ENCODE measurements at places on chromosomes 3 and 15.

- DNase-seq, result peak; percentile 11
Measured at GRCh38 chr3:56855856-56856512, 54.2 kb upstream of the ARHGEF3 start.

- DNase-seq, result no peak
Measured at GRCh38 chr15:79629687-79630086, 197.6 kb downstream of the MINAR1 start.

DNA sequence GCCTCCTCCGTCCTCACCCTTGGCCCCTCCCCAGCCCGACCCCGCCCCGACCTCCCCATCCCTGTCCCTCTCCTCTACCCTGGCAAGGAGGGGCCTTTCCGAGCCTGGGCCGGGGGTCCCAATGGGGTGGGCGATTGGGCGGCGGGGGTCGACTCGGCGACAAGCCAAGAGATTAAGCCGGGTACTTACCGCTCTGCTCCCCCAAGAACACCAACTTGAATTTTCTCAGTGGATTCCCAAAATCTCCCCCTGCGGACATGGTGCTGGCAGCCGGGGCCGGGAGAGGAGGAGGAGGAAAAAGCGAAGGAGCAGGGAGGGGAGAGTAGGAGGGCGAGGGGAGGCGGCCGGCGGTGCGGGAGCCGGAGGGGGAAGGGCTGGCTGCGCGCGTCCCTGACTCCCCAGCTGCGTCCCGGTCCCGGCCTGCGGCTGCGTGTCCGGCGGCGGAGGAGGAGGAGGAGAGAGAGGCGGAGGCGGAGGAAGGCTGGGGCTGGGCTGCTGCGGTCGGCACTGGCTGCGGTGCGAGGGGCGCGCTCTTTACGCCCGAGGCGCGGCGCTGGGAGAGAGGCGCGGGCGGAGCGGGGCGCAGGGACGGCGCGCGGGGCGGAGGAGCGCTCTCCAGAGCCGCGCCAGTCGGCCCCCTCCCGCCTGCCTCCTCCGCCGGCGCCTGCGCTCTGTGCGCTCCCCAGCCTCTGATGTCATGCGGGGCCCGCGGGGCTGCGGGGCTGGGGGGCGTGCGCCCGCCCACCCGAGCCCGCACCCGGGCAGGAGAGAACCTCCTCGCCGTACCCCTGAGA, at the start of gene RAB6B:
TSS of gene RAB6B (minus strand) at position 675 of the 794 bp plus-strand sequence. CDS start at position 259, 416 bp downstream.
- DNase-seq, result no peak

- DNase-seq, result no peak
Measured at GRCh38 chr3:38214560-38214959, 49.2 kb downstream of the OXSR1 start.

GRCh38 chr15:85897207-85897894, 102.6 kb upstream of the KLHL25 start:
- DNase-seq, result no peak

GRCh38 chr3:108509871-108510270, 525 bp downstream of the MYH15 start:
- DNase-seq, result no peak

DNA sequence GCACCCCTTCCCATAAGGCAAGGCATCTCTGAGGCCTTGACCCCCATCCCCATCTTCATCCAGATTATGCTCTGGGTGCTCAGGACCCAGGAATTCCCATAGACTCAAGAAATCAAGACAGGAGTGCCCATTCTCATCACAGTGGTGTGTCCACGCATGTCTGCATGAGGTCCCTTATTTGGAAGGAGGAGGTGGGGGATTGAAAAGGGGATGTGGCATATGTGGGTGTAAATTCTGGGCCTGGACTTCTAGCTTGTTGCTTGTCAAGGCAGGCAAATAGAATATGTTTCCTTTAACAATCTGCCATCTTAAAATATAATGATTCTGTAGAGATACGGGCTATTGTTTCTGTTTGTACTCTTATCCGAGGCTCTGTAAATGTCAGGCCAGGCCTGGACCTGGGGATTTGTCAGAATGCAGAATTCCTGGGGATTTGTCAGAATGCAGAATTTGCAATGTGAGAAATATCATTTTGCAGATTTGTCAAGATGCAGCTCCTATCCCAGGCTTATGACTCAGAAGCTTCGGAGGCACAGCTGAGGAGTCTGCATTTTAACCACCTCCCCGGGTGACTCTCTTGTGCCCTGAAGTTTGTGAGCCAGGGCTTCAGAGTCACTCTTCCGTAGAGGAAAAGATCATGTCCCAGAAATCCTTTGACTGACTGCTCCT, 157.8 kb downstream of the SV2B start:
- no peak for DNase-seq

Data from mucosa of gallbladder (tissue), 1 donor.